Neuronal stem cell (in vitro differentiated cells): ENCODE measurements at places on chromosomes 7 and 10.

DNA sequence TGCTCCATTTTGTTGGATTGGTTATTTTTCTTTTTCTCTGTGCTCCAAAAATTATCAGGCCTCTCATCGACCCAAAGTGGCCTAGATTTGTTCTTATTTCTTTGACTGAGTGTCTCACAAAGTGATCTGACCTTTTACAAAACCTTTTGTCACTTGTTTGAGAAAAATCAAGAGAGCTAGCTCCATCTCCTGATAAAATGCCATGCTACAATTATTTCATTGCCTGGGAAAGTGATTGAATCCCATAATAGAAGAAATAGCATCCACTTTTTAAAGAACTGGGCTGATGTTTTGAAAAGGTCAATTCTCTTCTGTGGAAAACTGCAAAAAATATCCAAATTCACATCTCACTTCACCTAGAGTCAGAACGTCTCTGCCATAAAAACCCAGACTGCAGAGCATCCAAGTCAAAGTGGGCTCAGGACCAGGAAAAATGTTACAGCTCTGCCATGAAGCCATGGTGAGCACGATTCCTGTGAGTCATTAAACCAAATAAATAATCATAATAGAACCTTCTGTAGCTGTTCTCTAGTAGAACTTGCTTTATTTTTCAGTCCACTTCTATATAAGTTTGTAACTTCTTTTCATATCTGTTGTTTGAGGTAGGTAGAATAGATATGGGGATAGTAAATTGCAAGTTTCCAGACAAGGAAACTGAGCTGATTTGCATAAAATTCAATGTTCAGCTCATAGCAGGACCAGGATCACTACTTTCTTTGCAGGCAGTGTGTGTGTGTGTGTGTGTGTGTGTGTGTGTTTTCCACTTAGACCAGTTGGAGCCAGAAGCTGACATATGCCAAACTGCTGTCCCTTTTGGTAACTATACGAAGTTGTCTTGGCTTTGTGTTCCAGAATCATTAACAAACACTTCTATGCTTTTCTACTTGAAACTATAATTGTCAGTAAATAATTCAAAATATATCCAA, 632.5 kb upstream of the ANKRD30A start:
- DNase-seq = no peak
- no peaks in the 10 kb centered on the region for H3K4me1 ChIP-seq
- no peak overlapping the region for H3K27ac ChIP-seq
- no peaks in the 10 kb centered on the region for H3K27me3 ChIP-seq
- H3K36me3 ChIP-seq = no peaks in the 10 kb centered on the region
- no peak overlapping the region for H3K4me3 ChIP-seq

DNA sequence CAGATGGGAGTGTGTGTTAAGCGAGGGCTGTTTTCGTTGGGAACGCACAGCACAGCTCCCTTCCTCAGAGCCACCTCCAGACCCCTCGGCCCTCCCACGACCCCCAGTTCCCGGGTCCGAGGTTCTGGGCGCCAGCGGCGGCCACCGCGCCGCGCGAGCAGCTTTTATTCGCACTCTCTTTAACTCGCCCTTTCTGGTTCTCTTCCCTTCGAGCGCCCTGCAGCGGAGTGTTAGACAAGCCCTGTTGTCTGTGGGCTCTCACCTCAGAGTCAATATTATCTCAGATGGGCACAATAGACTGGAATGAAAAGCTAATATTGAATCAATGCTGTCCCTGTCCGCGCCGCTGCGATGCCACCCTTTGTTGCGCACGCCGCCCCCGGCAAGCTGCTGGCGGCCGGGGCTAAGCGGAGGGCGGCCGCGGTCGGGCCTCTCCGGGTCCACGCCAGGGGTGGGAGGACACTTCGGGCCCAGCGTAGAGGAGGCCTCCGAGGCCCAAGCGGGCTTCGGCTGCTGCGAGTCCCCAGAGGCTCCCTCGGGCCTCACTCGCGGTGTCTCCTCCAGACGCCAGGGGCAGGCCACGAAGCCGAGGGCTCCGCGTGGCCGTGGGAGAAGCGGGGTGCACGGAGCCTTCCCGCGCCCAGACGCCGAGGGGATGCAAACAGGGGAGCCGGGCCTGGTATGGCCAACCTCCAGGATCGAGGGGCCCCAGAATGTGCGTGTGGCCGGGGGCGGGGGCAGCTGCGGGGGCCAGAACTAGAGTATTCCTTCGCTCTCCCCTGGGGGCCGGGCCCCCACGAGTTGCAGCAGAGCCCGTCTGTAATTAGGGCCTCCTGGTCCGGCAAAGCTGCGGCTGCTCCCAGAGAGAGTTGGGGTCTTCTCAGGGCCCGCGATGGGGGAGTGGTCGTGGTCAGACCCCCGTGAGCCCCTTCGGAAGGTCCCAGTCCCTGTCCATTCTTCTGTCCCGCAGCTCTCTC, 7.9 kb upstream of the EMX2 start:
- no peak for DNase-seq
- H3K27me3 ChIP-seq = peaks cover 97% of the 10 kb centered on the region
- peak overlapping the region; percentile 23 for H3K4me3 ChIP-seq
- no peak overlapping the region for H3K27ac ChIP-seq
- no peaks in the 10 kb centered on the region for H3K4me1 ChIP-seq

DNA sequence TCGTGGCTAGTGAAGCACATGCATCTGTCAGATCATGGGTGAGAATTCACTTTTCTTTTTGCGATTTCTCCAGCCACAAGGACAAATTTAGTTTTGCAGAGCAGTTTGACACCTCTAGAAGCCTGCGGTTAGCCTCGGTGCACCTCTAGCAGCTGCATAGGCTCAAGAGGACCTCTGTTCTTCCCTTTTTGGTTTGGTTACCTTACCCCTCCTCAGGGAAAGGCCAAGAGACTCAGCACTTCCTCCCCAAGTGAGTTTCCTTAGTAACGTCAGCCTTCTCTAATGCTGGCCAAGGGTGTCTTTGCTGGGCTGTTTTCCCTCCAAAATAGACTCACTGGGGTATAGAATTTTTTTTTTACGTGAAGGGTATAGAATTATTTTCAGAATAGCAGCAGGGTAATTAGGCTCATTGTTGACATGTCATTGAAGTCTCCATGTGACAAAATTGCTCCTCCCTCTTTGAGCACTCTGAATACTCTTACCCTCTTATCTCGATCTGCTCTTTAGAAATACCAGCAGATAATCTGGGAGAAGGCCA, 97.8 kb downstream of the AUTS2 start:
- no peak for DNase-seq
- H3K27ac ChIP-seq = no peak overlapping the region
- H3K4me3 ChIP-seq = no peak overlapping the region
- peaks cover 9% of the 10 kb centered on the region for H3K4me1 ChIP-seq
- H3K36me3 ChIP-seq = no peaks in the 10 kb centered on the region

DNA sequence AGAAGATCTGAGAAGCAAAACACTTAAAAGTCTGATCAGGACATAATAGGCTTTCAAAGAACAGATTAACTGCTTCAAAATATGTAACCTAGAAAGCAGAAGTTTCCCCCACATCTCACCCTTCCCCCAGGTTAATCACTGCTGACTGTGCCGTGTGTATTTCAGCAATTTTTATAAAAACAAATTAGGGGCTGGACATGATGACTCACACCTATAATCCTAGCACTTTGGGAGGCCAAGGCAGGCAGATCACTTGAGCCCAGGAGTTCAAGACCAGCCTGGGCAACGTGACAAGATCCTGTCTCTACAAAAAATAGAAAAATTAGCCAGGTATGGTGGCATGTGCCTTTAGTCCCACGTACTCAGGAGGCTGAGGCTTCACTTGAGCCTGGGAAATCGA, 67.6 kb upstream of the GATA3 start:
- no peak for DNase-seq
- no peaks in the 10 kb centered on the region for H3K27me3 ChIP-seq
- no peak overlapping the region for H3K4me3 ChIP-seq

DNA sequence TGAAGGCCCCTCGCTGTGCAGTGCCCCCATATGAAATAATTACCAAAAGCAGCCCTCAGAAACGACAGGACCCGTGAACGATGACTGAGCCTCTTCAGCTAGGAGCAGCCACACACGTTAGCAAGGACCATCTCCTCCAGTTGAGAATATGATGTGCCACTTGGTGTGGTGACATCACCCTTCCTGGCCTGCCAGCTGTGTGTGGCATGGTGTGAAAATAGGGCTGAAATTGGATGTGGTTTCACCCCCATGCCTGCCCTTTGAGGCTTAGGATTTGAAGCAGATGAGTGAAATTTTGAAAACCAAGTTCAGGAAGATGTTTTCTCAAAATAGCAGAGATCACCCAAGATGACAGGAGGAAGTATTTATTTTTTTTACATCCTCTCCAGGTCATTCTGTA, 49.1 kb upstream of the BTBD16 start:
- H3K4me1 ChIP-seq = no peaks in the 10 kb centered on the region
- H3K27me3 ChIP-seq = no peaks in the 10 kb centered on the region
- peaks cover 98% of the 10 kb centered on the region for H3K36me3 ChIP-seq
- H3K4me3 ChIP-seq = no peak overlapping the region
- no peak for DNase-seq

- peaks cover 6% of the 10 kb centered on the region for H3K4me1 ChIP-seq
- no peak overlapping the region for H3K27ac ChIP-seq
- no peak for DNase-seq
- no peaks in the 10 kb centered on the region for H3K27me3 ChIP-seq
- H3K4me3 ChIP-seq = peak overlapping the region; percentile 97
Measured at GRCh38 chr10:70405037-70405824, 1.3 kb downstream of the EIF4EBP2 start.

GRCh38 chr10:50541921-50542320, 81.8 kb downstream of the SGMS1 start:
- H3K27ac ChIP-seq = no peak overlapping the region
- H3K4me1 ChIP-seq = peaks cover 5% of the 10 kb centered on the region
- no peaks in the 10 kb centered on the region for H3K27me3 ChIP-seq
- DNase-seq = no peak
- no peaks in the 10 kb centered on the region for H3K36me3 ChIP-seq

DNA sequence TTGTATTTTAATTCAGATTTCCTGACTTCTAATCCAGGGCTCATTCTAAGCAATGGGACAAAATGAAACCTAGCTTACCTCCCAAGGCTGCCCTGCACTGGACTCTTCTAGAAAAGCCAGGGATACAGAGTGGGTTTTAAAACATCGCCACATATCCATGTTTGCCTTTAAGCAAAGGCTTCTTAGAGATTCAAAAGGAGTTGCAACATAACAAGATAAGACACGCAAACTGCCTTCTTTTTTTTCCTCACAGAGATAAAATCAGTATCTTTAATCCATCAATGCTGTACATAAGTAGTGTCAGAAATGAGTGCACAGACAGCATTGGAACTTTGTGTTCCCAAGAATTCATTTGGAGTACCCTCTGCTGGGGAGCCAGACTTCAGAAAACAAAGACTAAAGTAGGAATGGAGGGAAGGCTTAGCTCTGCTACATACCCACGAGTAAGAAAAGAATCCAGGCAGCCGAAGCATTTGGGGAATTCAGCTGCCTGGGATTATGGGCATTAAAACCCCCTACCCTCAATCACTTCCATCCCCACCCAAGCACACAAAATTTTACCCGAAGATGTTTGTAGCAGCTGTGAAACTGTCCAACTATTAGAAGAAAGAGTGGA, 427.8 kb downstream of the ARL4A start:
- H3K4me3 ChIP-seq = no peak overlapping the region
- peaks cover 5% of the 10 kb centered on the region for H3K4me1 ChIP-seq
- peak overlapping the region; percentile 47 for H3K27ac ChIP-seq
- DNase-seq = peak; percentile 39
- no peaks in the 10 kb centered on the region for H3K27me3 ChIP-seq
- H3K36me3 ChIP-seq = no peaks in the 10 kb centered on the region

GRCh38 chr10:30671026-30671616, 41.6 kb upstream of the LYZL2 start:
- H3K4me1 ChIP-seq = peaks cover 3% of the 10 kb centered on the region
- H3K27me3 ChIP-seq = no peaks in the 10 kb centered on the region
- H3K4me3 ChIP-seq = no peak overlapping the region

GRCh38 chr10:130254243-130254642, 118.1 kb downstream of the GLRX3 start:
- no peaks in the 10 kb centered on the region for H3K27me3 ChIP-seq
- no peak overlapping the region for H3K27ac ChIP-seq
- DNase-seq = no peak

GRCh38 chr7:10981317-10981716, 7.6 kb downstream of the PHF14 start:
- H3K4me3 ChIP-seq = no peak overlapping the region
- H3K27me3 ChIP-seq = no peaks in the 10 kb centered on the region
- H3K27ac ChIP-seq = no peak overlapping the region
- H3K4me1 ChIP-seq = no peaks in the 10 kb centered on the region

DNA sequence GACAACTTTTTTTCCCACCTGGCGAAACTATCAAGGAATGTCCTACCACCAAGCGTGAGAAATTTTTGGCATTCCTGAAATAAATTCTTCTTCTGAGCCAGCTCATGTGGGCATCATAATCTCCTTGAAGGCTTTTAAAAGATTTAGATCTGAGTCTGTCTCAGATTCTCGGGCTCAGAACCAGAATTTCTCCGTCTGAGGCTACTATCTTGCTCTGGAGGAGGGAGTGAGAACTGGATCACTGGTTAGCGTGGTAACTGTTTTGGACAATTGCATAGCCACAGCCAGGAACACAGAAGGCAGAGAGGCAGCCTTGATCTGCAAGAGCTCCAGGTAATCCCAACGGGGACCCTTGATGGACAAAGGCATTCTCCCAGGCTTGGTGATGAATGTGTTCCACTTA, 1.0 kb upstream of the PLAC9 start:
- no peak overlapping the region for H3K4me3 ChIP-seq
- H3K27me3 ChIP-seq = no peaks in the 10 kb centered on the region
- peaks cover 3% of the 10 kb centered on the region for H3K4me1 ChIP-seq

DNA sequence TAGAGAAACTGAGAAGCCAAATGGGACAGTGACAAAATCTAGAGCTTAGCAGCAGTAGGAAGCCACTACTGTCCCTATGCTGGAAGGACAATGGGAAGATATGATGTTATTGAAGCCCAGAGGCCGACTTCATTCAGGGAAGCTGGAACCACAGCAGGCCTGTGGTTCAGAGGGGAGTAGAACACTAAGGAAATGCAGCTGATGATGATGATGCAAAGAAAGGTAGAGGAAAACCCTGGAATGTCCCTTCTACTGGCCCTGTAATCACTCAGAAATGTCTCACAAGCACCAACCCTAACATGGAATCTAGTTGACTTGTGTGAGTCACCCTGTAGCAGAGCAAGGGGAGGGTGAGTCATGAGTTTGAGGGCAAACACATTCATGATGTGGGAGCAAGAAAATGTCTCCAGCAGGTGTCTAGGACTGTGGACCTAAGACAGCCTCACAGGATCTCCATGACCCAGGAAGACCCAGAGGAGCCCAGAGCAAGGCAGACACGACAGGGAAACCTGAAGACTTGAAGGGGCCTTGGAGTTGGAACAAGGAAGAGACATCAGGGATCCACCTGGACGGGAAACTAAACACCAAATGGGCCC, 37.0 kb upstream of the LRRC17 start:
- no peak overlapping the region for H3K4me3 ChIP-seq
- DNase-seq = no peak
- H3K27ac ChIP-seq = no peak overlapping the region
- no peaks in the 10 kb centered on the region for H3K27me3 ChIP-seq
- no peaks in the 10 kb centered on the region for H3K36me3 ChIP-seq
